ENCODE measurements at places on chromosomes 16 and 17.
A peak's percentile ranks its signal among the peaks of the same experiment; 100 is the strongest.

DNA sequence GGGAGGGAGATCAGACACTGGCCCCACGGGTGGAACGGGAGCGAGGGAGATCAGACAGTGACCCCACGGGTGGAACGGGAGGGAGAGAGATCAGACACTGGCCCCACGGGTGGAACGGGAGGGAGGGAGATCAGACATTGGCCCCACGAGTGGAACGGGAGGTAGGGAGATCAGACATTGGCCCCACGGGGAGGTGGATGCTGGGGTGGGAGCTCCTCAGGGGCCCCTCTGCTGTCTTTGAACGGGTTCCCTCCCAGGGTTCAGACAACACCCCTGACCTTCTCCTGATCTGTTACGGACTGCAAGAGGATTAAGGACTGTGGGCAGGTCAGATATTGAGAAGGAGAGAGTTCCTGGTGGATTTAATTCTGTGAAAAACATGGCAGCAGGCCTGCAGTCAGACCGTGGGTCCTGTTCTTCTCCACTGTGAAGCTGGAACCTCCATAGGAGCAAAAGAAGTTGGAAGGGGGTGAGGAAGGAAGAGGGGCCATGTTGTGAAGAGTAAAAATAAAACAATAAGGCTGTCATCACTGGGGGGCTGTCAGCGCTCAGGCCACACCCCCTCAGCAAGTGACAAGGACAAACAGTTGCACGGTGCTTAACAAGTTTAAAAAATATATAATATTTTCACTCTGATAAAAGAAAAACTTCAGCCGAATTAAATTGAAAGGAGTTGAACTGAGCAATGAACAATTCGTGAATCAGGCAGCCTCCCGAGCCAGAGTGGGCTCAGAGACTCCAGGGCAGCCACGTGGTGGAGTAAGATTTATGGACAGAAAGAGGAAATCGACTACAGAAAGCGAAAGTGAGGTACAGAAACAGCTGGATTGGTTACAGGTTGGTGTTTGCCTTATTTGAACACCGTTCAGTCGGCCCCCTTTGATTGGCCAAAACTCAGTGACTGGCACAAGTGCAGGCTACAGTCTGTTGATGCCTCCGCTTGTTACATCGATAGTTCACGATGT lies 348.7 kb upstream of the TNRC6C start:
- peak; percentile 60 for DNase-seq

GRCh38 chr16:1257561-1258224 lies 1.8 kb downstream of the TPSD1 start:
- no peak for DNase-seq

- DNase-seq: no peak
Observed at GRCh38 chr17:1649844-1650501, at the start of gene RILP. RILP (minus strand) TSS chr17:1649866; CDS start chr17:1649804, 62 bp downstream.

DNA sequence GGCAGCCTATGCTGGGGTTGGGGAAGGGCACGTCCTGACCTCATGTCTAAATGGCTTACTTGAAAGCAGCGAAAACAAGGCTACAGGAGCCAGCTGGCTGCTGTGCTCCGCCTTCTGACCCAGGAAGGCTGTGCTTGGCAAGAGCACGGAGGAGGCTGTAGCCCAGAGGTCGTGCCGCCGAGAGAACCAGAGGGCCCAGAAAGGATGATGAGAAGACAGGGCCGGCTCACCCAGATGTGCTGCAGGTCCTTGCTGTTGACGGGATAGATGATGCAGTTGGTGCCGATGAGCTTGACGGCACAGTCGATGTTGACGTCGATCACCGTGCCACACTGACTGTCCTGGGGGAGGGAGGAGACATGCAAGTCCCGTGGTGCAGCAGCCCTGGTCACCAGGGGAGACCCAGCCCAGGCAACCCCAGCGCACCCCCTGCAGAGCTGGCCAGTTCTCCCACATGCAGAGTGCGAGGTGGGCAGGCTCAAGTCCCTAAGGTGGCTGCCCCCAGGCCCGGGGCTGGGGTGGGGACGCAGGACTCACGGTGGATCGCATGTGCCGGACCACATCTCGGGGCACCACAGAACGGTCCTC lies 20.7 kb downstream of the SPHK1 start:
- DNase-seq: no peak

DNA sequence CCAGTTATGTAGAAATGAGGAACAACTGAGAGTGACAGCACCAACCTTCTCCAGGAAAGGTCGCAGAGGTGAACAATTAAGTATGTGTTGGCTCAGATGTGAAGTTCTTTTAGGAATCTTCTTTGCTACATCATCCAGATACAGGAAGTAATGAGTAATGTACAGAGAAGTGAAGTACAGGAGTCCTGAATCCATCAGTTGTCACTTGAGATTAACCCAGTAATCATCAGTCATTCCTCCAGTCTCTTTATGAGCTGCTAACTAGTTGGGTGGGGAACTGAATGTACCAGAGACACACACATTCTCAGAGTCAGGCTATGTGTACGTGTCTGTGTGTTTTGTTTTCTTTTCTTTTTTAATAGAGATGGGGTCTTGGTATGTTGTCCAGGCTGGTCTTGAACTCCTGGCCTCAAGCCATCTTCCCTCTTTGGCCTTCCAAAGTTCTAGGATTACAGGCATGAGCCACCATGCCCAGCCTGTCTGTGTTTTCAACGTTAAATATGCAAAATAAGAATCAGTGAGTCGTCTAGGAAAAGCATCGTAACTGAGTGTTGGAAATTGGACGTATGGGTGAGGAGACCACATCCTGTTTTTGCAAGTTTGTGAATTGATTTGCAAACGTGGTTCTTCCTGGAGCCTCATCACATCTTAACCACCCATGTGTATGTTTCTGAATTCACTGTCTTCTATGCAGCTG lies 19.9 kb downstream of the ZNF200 start:
- peak; percentile 28 for DNase-seq

DNA sequence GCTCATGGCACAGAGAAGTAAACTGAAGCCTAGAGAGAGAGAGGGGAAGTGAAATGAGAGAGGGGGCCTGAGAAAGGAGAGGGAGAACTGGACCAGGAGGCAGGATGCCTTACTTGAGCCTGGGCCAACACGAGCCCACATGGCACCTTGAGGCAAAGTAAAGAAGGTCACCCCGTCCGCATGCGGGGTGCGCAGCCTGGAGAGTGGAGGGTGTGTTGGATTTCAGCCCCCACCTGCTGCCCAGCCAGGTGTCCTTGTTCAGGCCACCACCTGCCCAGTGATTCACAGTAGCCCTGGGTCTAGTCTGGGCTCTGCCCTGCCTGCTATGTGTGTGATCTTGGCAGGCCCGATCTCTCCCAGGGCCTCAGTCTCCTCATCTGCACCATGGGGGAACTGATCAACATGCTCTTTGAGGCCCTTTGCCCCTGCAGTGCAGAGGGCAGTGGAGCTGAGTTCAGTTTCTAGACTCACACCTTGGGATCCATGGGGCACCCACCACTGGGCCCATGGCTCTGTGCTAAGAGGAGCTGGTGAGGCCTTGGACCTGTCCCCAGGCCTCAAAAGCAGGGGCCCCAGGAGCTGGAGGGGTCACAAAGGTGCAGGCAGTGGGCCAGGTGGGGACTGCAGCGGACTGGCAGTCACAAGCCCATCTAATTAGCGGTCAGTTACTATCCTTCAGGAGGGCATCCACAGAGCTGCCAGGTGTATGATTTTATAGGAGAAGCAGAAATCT lies 9.8 kb upstream of the DRC7 start:
- DNase-seq: no peak

DNA sequence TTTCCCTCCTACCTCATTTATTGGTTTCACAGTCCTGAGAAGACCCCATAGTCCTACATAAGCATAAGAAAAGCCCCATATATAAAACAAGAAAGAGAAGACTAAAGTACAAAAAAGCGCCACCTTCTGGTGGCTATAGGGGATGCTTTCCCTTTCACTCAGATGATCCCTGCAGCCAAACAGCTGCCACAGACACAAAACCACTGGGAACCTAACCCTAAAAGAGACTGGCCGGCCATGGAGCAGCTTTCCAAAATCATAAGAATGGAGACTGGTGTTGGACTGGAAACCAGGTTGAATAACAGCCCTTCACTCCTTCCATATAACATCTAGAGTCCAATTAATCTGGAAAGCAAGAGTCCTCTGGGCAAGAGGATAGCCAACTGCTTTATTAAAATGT lies 11.4 kb downstream of the DYNC1LI2 start:
- no peak for DNase-seq

- no peak for DNase-seq
Observed at GRCh38 chr16:52553322-52553721, 6.4 kb upstream of the TOX3 start.

- DNase-seq: no peak
Observed at GRCh38 chr16:4511441-4512082, 27.0 kb downstream of the CDIP1 start.

DNA sequence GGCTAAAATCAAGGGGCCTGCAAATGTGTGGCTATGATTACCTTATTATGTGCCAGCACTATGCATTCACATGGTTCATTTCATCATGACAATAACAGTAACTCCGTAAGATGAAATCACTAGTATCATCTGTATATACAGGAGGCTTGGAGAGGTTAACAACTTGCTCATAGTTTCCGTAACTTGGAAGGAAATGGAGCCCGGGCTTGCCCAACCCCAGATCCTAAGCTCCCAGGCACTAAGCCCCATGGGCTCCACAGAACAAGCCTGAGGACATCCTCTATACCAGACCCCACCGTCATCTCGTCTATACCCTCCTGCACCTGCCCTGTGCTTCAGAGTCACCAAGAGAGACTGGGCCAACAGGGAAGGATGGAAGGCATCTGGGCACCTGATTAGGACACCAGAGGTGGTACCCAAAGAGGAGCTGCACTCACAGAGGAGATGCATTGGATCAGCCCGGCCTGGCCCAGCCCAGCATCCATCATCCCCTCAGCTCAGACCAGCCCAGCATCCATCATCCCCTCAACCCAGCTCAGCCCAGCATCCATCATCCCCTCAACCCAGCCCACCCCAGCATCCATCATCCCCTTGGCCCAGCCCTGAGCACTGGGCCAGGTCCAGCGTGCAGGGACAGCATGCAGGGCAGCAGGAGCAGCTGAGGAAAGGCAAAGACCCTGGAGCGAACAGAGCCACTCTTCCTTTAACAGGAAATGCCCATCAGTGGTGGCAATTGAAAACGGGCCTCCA lies 28.5 kb downstream of the NSMCE1 start:
- DNase-seq: no peak

GRCh38 chr17:80291691-80292487 lies 31.2 kb downstream of the RNF213 start:
- DNase-seq: no peak

- no peak for DNase-seq
Observed at GRCh38 chr16:12148120-12148519, 171.6 kb downstream of the SNX29 start.

- DNase-seq: no peak
Observed at GRCh38 chr17:78532922-78533640, 44.1 kb downstream of the DNAH17 start.

GRCh38 chr16:3026609-3027488 lies 3.0 kb downstream of the THOC6 start:
- DNase-seq: no peak

DNA sequence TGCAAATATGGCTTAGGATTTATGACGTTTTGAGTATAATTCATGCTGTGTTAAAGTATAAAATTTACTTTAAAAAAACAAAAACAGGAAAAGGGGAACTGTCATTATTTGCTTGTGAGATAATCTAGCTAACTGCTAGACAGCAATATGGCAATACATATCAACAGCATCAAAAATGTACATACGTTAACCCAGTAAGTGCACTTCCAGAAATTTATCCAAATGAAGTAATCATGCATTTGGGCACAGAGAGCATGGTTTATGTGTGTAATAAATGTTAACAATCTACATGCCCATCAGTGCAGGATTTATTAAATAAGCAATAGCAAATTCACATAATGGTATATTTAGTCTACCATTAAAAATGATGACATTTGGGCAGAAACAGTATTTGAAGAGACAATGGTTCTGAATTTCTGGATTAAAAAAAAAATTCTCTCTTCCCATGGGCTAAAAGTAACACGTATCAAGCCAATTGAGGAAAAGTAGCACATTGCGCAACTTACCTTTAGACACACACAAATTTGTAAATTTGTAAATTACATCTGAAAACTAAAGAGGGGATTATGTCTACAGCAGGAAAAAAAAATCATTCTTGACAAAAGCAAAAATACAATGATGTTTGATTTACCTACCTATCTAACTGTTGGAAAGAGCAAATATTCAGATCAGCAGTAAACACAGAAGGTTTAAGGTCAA lies 80.2 kb downstream of the CACNG1 start:
- DNase-seq: no peak

DNA sequence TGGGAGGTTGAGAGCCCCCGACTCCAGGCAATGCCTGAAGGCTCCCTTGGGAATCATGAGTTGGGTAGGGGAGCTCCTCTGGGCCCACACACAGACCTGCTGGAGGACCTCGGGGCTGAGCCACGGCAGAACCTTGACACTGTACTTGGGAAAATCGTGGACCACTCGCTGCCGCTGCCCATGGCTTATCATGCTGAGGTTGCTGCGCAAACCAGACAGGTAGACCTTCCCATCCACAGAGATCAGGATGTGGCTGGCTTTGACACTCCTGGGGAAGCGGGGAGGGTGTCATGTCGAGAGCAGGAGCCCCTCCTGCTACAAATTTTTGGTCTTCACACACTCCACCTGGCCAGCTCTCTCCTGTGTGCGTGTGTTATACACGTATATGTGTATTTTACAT lies 7.2 kb upstream of the LIMD2 start:
- DNase-seq: peak; percentile 41

- no peak for DNase-seq
Observed at GRCh38 chr16:54077050-54077821, 209.4 kb downstream of the IRX3 start.

- no peak for DNase-seq
Observed at GRCh38 chr17:30278032-30278431, 13.7 kb downstream of the BLMH start.

DNA sequence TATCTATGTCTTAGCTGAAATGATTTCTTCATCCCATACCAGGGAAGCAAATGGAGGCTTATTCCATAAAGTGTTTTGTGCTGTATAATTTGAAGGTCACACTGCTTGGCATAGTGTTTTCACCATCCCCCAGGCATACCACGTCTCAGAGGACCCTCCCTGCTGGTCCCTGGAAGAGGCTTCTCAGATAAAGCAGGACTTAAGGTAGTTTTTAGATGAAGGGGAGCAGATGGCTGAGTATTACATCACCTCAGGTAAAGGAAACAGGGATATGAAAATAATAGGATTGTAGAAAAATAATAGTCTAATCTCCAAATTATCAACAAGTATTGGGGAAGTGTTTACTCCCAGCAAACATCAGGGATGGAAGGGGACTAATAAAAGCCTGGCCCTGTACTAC lies 7.3 kb upstream of the SMG1 start:
- no peak for DNase-seq

DNA sequence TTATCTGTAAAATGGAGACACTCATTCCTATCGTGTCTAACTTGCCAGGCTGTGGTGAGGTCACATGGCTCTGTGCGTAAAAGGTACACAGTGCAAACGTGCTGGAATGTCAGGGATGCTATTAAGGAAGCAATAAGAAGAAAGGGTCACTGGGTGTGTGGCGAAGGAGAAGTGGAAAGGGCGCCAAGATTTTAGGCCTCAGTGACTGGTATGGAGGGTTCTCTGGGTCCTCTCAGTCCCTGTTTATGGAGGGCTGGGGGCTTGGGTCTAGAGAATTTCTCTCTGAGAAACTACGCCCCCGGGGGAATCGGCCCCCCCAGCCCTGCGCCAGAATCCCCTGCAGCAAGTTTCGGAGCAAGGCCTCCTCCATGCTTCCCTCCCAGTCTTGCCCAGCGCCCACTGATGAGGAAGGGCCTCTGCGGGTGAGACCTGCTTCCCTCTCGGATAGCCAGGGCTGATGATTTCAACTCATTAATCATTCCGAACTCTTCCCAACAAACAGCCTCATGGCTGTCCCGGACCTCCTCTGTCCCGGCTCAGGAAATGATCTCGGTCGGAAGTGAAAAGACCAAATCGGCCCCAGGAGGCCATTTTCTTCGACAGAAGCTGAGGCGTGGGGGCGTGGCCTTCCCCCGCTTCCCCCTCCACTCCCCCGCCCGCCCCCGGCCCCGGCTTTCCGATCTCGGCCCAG lies 1.2 kb upstream of the HEXIM1 start:
- DNase-seq: peak; percentile 61
